ENCODE measurements at places on chromosomes 3 and 15.

GRCh38 chr15:31273258-31273941 lies 53.2 kb upstream of the KLF13 start:
- no peak for DNase-seq

- peak; percentile 51 for DNase-seq
These were observed 105.1 kb downstream of the ZMAT3 start for GRCh38 chr3:178966299-178967176.

DNA sequence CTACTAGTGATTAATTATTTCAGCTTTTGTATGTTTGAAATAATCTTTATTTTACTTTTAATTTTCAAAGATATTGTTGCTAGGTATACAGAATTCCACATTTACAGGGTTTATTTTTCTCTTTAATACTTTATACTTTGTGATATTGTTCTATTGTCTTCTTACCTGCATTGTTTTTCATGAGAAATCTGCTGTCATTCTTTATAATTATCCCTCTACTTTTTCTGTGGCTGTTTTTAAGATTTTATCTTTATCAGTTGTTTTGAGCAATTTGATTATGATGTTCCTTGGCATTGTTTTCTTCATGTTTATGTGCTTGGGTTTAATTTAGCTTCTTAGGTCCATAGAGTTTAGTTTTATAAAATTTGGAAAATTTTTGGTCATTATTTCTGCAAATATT lies 168.6 kb downstream of the DTWD1 start:
- DNase-seq, result no peak

- peak; percentile 72 for DNase-seq
These were observed 969.6 kb upstream of the ALCAM start for GRCh38 chr3:104396974-104397669.

DNA sequence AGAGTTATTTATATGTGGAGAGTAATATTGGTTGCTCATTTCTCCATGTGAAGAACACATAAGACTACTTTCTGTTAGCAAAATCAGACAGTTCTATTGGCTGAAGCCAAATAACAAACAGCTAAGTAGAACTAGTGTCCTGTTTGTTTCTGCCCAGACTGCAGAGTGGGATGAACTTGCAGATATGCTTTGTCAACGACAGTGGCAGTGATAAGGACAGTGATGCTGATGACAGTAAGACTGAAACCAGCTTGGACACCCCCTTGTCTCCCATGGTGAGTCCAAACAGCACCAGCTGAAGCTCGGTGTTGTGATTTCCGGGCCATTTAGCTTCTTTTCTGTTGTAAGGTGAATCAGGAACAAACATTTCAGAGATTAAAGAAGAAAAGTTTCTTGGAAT lies 102.6 kb upstream of the IL12A start:
- no peak for DNase-seq

- no peak for DNase-seq
These were observed 109.1 kb upstream of the ZNF385D start for GRCh38 chr3:21860082-21860475.

- DNase-seq, result no peak
These were observed 27.7 kb downstream of the LAMP3 start for GRCh38 chr3:183134844-183135243.

GRCh38 chr3:184361532-184361931 lies at the start of the genes CLCN2 and POLR2H:
Gene CLCN2, minus strand, starts transcription at chr3:184361605. Its CDS starts 126 bp downstream, at chr3:184361479.
Gene POLR2H, plus strand, starts transcription at chr3:184361710. Its CDS starts 1,783 bp downstream, at chr3:184363493.
- DNase-seq, result peak; percentile 51

- DNase-seq, result peak; percentile 73
These were observed 13.1 kb downstream of the FLNB start for GRCh38 chr3:58021072-58021959.

- DNase-seq, result no peak
These were observed 198.6 kb downstream of the VGLL3 start for GRCh38 chr3:86792316-86792715.

GRCh38 chr3:123406598-123406997 lies 42.3 kb downstream of the ADCY5 start:
- no peak for DNase-seq

DNA sequence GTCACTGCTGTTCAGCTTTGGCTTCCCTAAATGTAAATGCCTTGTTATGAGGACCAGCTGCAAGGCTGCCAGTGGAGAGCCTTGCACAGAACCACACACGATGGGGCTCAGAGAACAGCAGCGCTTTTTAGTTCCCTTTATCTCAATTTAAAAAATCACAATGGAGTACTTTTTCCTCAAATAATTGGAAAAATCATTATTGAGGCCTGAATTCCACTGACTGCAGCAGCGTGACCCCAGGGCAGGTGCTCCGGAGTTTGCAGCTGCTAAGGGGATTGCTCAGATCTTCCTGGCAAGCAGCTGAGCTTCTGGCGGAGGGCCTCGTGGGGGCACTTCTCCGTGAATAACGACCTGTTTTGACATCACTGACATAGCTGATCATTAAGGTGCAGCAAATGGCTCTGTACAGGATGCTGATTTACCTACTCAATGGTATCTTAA lies 245.6 kb upstream of the TRIM42 start:
- DNase-seq, result no peak

DNA sequence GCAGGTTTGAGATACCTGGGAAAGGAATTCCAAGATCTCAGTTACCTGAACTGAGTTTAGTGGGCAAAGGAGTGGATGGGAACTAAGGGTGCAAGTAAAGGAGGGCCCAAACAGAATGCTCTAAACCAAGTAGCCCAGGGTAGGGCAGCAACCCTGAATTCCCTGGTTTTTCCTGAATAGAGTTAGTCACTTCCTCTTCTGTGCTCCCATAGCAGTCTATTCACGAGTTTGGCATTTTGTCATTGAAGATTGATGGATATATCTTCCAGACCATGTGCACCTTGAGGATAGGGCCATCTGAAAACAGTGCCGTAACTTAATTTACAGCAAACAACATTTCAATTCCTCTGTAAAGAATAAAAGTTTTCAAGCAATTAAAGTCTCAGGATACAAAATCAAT lies 18.5 kb upstream of the PTX3 start:
- peak; percentile 43 for DNase-seq

DNA sequence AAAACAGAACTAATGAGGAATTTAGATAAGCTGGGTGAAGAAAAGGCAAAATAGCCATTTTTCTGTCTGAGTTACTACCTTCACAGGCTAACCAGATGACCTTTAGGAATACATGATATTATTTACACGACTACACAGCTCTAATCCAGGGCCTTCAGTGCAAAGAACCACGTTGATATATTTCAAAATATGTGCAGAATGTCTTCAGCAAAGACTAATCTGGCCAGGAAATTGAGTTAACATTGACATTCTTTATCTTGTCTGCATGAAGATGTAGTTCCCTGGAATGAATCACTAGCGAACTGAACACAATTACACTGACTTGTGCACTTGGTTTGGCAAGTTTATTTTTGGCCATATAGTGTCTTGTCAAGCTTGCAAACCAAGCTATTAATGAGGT lies 41.5 kb downstream of the PDHB start:
- no peak for DNase-seq

DNA sequence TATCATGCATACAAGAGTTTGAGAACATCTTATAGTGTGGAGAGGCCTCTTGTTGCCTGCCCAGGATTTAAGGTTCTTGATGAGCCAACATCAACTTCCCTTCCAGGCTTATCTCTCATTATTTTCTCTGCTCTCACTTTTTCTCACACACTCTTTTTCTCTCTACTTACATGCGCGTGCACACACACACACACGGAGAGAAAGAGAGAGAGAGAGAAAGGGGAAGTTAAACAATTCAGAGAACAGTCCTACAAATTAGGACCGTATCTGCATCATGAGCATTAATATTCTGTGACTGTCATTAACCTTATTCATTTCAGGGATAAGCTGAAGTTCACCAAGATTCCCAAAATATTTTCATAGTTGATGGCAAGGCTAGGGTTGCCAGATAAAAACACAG lies 269.0 kb downstream of the ZNF621 start:
- DNase-seq, result no peak

DNA sequence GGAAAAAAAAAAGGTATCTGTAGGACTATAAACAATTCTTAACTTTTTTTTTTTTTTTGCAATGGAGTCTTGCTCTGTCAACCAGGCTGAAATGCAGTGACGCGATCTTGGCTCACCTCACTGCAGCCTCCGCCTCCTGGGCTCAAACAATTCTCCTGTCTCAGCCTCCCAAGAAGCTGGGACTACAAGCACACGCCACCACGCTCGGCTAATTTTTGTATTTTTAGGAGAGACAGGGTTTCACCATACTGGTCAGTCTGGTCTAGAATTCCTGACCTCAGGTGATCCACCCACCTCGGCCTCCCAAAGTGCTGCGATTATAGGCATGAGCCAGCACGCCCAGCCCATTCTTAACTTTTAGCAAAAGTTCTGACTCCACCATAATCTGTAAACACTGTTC lies 50.5 kb downstream of the TRPM7 start:
- peak; percentile 5 for DNase-seq

Measured in epithelial cell of esophagus (primary cell).